ENCODE measurements at places on chromosomes 2 and 18.

DNA sequence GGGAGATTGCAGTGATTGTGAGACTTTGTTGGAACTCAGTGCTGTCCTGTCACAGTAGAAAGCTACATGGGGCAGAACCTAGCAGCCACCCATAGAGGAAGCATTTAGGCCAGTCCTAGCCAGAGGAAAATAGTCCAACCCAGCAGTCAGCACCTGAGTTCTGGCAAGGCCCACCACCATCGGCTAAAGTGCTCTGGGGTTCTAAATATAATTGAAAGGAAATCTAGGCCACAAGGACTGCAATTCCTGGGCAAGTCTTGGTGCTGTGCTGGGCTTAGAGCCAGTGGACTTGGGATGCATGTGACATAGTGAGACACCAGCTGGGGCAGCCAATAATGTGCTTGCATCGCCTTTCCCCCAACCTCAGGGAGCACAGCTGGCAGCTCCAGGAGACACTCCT is 28.9 kb upstream of the ACTR2 start:
- H3K4me3 ChIP-seq = no peak overlapping the region
- H3K27ac ChIP-seq = no peak overlapping the region
- H3K36me3 ChIP-seq = no peaks in the 10 kb centered on the region
- no peak for DNase-seq

DNA sequence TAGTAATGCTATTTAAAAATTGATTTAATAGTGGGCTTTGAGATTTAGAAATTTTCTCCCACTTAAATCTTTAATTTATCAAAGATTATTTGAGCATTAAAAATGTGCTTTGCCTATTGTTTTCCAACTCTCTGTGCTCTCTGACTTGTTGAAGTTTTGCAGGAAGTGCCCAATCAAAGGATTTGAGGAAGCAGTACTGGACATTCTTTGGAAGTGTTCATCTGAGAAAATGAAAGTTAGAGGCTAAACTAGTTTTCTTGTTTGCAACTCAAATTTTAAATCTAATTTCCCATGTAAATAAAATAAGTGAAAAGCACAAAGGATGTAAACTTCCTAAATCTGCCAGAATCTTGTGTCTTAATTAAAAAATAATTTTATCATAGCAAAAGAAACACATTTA is 89.1 kb downstream of the CAMKMT start:
- H3K36me3 ChIP-seq = no peaks in the 10 kb centered on the region
- H3K4me1 ChIP-seq = no peaks in the 10 kb centered on the region
- H3K4me3 ChIP-seq = no peak overlapping the region

- no peak overlapping the region for H3K27ac ChIP-seq
- no peak for DNase-seq
Measured at GRCh38 chr2:46119453-46119852, 177.8 kb upstream of the EPAS1 start.

- no peak overlapping the region for H3K4me3 ChIP-seq
- no peaks in the 10 kb centered on the region for H3K27me3 ChIP-seq
- no peaks in the 10 kb centered on the region for H3K36me3 ChIP-seq
- no peaks in the 10 kb centered on the region for H3K4me1 ChIP-seq
- no peak for DNase-seq
Measured at GRCh38 chr2:137935591-137935990, 28.7 kb upstream of the HNMT start.

DNA sequence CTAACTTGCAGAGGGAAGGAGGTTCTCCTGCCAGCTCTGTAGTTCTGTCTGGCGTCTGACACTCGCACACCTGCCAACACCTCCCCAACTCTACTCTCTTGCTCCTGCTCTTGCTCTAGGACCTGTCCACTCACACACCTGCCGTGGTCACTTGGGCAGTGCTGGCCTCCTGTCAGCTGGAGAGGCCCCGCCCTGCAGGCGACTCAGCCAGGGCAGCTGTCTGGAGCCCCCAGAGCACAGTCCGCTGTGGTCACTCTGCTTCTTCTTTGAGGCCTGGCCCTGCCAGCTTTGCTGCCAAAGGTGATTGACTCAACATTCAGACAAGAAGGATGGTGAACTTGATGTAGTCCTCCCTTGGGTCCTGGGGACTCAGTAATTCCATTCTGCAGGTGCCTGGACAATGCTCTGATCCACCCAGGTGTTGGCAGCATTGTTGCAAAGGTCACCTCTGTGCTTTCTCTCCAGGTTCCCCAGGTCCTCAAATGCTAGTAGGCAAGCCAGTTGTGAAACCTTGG is 18.7 kb downstream of the TPO start:
- H3K27ac ChIP-seq = no peak overlapping the region
- DNase-seq = no peak
- no peaks in the 10 kb centered on the region for H3K4me1 ChIP-seq
- no peaks in the 10 kb centered on the region for H3K27me3 ChIP-seq

DNA sequence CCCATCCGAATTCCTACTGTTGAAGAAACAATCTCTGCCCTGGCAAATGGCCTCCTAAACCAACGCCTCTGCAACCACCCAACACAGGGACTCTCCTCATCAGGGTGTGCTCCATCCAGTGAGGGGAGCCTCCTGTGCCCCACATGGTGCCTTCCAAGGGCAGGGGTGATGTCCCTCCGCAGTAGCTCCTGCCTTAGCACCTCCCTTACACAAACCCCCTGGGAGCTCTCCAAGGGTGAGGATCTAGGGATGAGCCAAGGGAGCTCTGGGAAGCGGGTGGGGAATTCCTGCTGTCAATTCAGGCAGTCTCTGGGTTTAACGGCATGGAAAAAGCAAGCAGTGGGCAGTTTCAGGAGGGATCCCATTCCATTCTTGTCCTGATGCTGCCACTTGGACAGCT is 3.8 kb downstream of the GALNT14 start:
- H3K4me1 ChIP-seq = peaks cover 9% of the 10 kb centered on the region
- H3K27me3 ChIP-seq = peaks cover 75% of the 10 kb centered on the region
- H3K36me3 ChIP-seq = no peaks in the 10 kb centered on the region
- no peak overlapping the region for H3K27ac ChIP-seq
- no peak for DNase-seq

GRCh38 chr2:189252991-189253675 is 73.6 kb upstream of the COL5A2 start:
- no peak overlapping the region for H3K27ac ChIP-seq
- no peaks in the 10 kb centered on the region for H3K36me3 ChIP-seq
- no peak for DNase-seq

- no peaks in the 10 kb centered on the region for H3K27me3 ChIP-seq
- H3K4me3 ChIP-seq = no peak overlapping the region
- H3K36me3 ChIP-seq = peaks cover 12% of the 10 kb centered on the region
Measured at GRCh38 chr2:15640261-15640711, 48.6 kb downstream of the DDX1 start.

- DNase-seq = peak; percentile 50
- H3K27me3 ChIP-seq = no peaks in the 10 kb centered on the region
- peak overlapping the region; percentile 95 for H3K27ac ChIP-seq
- peaks cover 69% of the 10 kb centered on the region for H3K36me3 ChIP-seq
- peaks cover 71% of the 10 kb centered on the region for H3K4me1 ChIP-seq
- H3K4me3 ChIP-seq = peak overlapping the region; percentile 62
Measured at GRCh38 chr2:191061381-191061980, 47.5 kb upstream of the STAT1 start.

DNA sequence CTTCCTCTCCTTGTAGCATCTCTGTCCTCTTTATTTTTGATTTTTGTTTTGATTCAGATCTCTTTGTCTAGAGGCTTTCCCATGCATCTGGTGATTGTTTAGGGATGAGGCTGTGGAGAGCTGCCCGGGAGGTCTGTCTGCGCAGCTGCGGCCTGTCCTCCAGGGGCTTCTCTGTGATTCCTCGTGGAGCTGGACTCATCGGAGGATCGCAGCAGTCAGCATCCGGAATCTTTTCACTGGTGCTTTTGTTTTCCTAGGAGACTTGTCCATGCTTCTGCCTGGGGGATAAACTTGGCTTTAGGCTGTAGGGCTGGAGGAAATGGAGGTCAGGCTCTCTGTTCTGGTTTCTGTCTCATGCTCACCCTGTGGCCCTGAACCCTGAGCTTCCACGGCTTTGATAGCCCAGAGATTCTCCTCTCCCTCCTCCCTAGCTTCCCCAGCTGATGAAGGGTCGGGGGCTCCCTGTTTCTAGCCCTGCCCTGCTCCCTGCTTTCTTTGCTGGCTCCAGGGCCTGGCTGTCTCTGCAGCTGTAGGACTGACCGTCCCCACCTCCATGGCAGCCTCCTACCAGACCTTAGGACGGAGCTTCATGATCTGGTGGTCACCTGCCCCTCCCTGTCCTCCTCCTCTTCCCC is 35.5 kb downstream of the ZNF532 start:
- peaks cover 10% of the 10 kb centered on the region for H3K4me1 ChIP-seq
- no peak for DNase-seq
- no peak overlapping the region for H3K4me3 ChIP-seq

DNA sequence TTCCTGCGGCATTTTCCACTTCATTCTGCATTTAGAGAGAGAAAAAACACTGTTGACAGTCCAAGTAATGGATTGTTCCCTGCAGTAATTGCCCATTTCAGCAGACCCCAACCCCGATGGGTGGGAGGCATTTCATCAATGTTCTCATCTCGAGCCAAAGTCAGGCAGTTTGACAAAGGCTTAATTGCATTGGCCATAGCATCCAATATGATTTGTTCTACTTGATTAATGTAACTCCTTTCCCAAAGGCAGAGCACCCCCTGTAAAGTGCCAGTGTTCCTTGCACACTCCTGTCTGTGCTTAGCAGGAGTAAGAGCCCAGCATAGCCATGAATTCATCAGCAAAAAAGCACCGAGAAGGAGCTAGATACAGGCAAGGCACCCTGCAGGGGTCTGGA is 174.4 kb downstream of the SEPTIN10 start:
- no peak overlapping the region for H3K4me3 ChIP-seq
- no peaks in the 10 kb centered on the region for H3K4me1 ChIP-seq
- no peaks in the 10 kb centered on the region for H3K36me3 ChIP-seq
- no peak overlapping the region for H3K27ac ChIP-seq
- H3K27me3 ChIP-seq = peaks cover 3% of the 10 kb centered on the region

GRCh38 chr18:8926464-8926863 is 176.0 kb upstream of the NDUFV2 start:
- no peak for DNase-seq
- H3K36me3 ChIP-seq = no peaks in the 10 kb centered on the region
- H3K4me1 ChIP-seq = no peaks in the 10 kb centered on the region
- H3K27ac ChIP-seq = no peak overlapping the region
- H3K27me3 ChIP-seq = peaks cover 10% of the 10 kb centered on the region

GRCh38 chr18:79322441-79322840 is 73.3 kb upstream of the NFATC1 start:
- H3K27ac ChIP-seq = no peak overlapping the region
- H3K27me3 ChIP-seq = no peaks in the 10 kb centered on the region
- H3K4me1 ChIP-seq = peaks cover 10% of the 10 kb centered on the region
- no peak overlapping the region for H3K4me3 ChIP-seq
- peaks cover 10% of the 10 kb centered on the region for H3K36me3 ChIP-seq
- no peak for DNase-seq

- H3K4me1 ChIP-seq = no peaks in the 10 kb centered on the region
- H3K27ac ChIP-seq = no peak overlapping the region
- peaks cover 21% of the 10 kb centered on the region for H3K27me3 ChIP-seq
- H3K36me3 ChIP-seq = no peaks in the 10 kb centered on the region
- no peak for DNase-seq
Measured at GRCh38 chr2:232435805-232436204, 20.1 kb upstream of the ALPI start.

DNA sequence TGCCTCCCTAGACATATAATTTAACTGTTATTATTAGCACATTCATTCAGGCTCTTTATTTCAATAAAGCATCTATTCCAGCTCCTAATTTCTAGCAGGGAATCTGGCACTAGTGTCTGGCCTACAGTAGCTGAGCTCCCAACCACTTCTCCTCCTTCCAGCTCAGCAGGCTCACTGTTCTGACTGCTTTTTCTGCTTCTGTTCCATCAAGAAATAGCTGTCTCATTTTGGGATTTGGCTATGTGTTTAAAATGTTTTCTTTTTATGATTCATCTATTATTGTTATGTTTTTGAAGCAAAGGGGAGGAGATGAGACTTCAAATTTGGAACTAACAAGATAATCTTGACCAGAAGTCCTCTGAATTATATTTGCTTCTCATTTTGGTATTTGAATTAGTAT is 172.7 kb upstream of the SMAD7 start:
- DNase-seq = no peak
- no peaks in the 10 kb centered on the region for H3K27me3 ChIP-seq
- H3K36me3 ChIP-seq = peaks cover 6% of the 10 kb centered on the region
- H3K27ac ChIP-seq = no peak overlapping the region
- peaks cover 6% of the 10 kb centered on the region for H3K4me1 ChIP-seq
- no peak overlapping the region for H3K4me3 ChIP-seq

DNA sequence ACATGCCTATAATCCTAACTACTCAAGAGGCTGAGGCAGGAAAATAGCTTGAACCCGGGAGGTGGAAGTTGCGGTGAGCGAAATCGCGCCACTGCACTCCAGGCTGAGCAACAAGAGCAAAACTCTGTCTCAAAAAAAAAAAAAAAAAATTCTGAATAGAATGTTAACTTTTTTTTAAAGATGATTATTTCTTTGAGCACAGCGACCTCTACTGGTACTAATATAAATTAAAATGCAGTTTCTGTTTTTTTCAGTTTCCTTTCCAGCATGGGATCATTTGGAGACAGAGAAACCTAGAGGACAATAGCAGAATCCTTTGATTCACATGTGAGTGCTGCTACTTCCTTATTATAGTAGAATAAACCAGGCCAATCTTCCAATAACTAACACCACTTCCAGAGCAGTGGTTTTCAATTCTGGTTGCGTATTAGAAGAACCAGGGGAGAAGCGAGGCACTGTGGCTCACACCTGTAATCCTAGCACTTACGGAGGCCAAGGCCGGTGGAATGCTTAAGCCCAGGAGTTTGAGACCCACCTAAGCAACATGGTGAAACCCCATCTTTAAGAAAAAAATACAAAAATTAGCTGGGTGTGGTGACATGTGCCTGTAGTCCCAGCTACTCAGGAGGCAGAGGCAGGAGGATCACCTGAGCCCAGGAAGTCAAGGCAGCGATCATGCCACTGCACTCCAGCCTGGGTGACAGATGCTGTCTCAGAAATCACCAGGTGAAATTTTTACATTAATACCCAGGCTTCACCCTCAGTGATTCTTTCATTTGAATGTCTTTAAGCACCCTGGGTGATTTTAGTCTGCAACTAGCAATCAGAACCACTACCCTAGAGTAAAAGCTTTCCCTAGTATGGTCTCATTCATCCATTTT is 10.1 kb downstream of the SRSF7 start:
- peaks cover 48% of the 10 kb centered on the region for H3K36me3 ChIP-seq
- DNase-seq = peak; percentile 54
- peak overlapping the region; percentile 54 for H3K27ac ChIP-seq

DNA sequence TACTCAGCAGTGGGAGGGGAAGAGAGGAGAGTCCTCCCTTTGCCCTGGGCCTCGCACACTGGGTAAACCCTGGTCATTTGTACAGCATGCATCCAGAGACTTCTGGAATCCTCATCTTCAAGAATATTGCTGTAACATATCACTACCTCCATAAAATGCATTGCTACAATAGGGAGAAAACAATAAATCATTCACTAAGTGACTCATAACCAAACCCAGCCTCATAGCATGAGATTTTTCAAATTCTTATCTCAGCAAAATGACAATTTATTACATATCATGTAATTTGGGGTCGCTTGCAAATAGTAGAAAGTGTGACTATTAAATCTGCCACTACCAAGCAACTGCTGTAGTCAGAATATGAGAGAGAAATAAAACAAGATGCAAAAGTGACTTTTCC is 189.4 kb downstream of the ALK start:
- peaks cover 9% of the 10 kb centered on the region for H3K27me3 ChIP-seq
- H3K27ac ChIP-seq = no peak overlapping the region
- H3K4me1 ChIP-seq = no peaks in the 10 kb centered on the region
- H3K36me3 ChIP-seq = no peaks in the 10 kb centered on the region
- H3K4me3 ChIP-seq = no peak overlapping the region
- DNase-seq = no peak
